ENCODE measurements at places on chromosomes 3 and 15.

- no peak for DNase-seq
Measured at GRCh38 chr3:58160399-58160798, 50.4 kb downstream of the DNASE1L3 start.

- no peak for DNase-seq
Measured at GRCh38 chr3:184144505-184144904, 9.3 kb downstream of the EIF2B5 start.

DNA sequence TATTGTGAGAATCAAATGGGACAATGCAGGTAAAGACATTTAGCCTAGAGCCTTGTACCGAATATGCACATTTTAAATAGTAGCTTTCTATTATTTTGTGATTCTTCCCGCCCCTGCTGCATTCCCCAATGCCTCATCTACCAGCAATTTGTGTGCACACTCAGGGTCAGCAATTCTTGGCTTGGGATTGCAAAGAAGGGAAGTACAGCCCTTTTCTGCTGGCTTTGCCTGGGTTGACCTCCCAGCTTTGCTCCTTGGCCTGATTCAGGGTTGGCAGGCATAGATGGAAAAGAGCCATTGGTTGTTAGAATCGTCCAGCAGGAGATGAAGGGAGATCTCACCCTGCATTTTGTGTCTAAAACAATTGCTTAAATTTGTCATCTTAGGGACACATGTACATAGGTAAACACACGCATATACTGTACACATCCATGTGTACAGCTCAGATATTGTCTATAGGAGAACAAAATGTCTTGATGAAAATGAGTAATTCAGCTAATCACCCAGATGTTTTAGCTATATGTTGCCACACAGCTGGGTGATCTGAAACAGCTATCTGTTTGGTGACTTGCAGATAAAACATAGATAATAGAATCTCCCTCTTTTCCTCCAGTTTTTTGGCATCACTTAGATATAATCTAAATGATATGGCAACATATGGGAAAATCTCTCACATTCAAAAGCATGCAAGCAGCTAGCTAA, 340.9 kb upstream of the TBL1XR1 start:
- DNase-seq: no peak

GRCh38 chr15:72774696-72775383, 8.7 kb downstream of the ADPGK start:
- no peak for DNase-seq

DNA sequence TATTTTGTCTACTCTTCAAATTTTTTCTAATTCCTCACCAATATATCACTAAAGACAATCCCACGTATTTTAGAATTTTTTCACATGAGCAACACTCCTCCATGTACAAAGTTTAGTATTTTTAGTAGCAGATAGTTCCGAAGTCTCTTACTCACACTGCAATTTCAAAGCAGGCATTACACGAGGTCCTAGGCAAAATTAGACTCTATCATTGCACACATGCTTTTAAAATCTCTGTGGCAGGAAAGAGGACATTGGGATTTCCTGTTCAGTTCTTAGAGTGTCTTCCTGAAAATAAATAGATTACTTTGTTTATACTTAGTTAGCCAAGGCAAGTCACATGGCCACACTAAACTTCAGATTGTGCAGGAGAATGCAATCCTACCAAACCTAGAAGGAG, 847.7 kb downstream of the ROBO2 start:
- DNase-seq: no peak

DNA sequence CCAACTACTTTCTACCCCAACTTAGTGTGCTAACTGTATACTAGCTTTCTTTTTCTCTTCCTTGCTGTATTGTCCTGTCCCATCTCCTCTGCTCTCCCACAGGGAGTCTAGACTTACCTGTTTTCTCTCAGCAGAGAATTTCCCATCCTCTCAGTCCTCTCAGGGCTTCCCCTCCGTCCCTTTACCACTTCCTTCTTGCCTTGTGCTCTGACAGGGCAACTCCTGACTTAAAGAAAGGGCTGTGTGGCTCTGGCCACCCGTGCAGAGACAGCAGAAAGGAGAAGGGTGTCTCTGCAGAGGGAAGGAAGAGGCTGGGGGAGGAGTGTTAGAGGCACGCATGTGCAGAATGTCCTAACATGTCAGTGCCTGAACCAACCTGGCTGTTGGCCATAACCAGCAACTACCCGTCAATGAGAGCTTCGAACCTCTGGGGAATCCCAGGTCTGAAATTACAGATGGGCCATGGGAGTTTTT, at the start of gene GCSAM:
GCSAM (minus strand) TSS at position 274 of the 474 bp plus-strand sequence; CDS start at position 146, 128 bp downstream.
- no peak for DNase-seq

DNA sequence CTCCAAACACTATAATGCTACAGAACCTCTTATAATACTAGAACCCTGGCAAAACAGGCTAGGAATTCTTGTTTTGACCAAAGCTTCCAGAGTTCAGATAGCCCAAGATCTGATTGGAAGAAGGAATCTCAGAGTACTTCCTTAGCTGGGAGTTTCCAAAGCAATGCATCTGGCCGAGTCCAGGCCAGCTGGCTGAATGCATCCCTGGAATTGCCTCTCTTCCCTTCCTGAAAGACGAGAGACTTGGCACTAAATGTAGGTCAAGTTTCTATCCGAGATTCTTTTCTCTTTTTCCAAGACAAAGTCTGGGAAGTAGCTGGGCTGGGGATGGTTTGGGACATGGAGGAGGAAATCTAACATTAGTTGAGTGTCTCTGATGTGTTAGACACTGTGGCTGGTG, 68.7 kb upstream of the ADPGK start:
- DNase-seq: no peak

GRCh38 chr15:101127506-101128076, 124.3 kb downstream of the CHSY1 start:
- no peak for DNase-seq

DNA sequence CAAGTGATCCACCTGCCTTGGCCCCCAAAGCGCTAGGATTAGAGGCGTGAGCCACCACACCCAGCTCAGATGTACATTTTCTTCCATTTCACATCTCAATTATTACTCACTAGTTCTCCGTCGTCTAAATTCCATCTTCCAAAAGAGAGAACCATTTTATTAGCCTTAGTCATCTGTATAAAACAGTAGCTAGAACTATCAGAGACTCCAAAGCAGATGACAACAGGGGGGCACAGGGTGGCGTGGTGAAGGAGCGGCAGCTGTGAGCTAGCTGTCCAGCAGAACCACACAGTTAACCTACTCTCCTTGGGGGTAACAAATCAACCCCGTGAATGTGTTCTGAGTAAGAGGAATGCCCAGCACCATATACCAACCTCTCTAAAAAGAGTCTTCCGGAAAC, 7.1 kb downstream of the SLC25A20 start:
- no peak for DNase-seq

DNA sequence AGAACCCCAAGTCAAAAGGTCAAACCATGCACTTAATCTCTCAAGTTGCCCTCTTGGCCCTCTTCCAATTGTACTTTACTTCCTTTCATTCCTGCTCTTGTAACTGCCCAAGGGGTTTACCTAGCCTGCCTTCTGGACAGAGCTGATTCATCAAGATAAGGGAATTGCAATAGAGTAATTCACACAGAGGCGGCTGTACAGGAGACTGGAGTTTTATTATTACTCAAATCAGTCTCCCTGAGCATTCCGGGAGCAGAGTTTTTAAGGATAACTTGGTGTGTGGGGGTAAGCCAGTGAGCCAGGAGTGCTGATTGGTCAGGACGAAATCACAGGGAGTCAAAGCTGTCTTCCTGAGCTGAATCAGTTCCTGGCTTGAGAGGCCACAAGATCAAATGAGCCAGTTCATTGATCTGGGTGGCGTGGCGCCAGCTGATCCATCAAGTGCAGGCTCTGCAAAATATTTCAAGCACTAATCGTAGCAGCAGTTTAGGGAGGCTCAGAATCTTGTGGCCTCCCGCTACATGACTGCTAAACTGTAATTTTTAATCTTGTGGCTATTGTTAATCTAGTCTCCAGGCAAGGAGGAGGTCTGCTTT, 590.0 kb downstream of the EPHA3 start:
- no peak for DNase-seq

DNA sequence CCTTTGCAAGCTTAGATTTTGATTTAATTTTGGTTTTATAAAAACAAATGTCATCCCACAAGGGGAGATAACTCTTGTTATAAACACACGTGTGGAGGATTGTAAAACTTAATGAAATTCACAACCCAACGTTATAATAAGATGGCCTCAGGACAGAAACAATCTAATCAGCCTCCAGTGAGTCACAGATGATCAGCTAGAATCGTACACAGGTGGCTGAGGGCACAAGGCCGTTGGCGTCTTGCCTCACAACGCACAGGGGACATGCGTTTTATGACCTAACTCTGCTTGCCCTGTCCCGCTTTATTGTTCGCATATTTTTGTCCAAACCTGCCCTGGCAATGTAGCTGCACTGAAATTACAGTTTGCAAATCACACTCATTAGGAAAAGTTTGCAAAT, 121.9 kb upstream of the PDZRN3 start:
- DNase-seq: no peak

GRCh38 chr3:54863366-54863765, 64.5 kb downstream of the LRTM1 start:
- DNase-seq: no peak

GRCh38 chr15:25971053-25971452, 107.9 kb upstream of the ATP10A start:
- no peak for DNase-seq

GRCh38 chr15:72482275-72482674, 8.1 kb downstream of the ARIH1 start:
- DNase-seq: no peak

- DNase-seq: no peak
Measured at GRCh38 chr3:7484636-7485035, 623.7 kb downstream of the GRM7 start.

GRCh38 chr3:54905261-54905888, 22.5 kb downstream of the LRTM1 start:
- DNase-seq: no peak

Data from iPS-NIHi11 (cell line).